ENCODE measurements at places on chromosomes 6 and 20.

- no peak for DNase-seq
These were observed 17.9 kb downstream of the SNX5 start for GRCh38 chr20:17950670-17951069.

DNA sequence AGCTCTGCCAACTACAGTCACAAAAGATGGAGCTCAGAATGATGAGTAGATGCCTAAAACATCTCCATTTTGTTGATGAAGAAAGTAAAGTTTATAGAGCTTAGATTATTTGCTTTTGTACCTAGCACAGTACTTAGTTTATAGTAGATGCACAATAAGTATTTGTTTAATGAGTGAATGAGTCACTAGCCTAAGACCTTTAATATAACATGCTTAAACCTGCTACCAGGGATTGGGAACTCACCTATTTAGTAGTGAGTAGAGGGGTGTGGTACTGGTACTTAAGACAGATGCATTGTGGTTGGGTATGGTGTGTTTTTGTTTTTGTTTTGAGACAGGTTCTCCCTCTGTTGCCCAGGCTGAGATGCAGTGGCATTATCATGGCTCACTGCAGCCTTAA is 35.8 kb downstream of the TRIM38 start:
- DNase-seq = no peak

- DNase-seq = no peak
These were observed 3.2 kb downstream of the CEP162 start for GRCh38 chr6:84224251-84224650.

GRCh38 chr6:73800997-73801396 is 105.0 kb downstream of the CD109 start:
- DNase-seq = no peak

- no peak for DNase-seq
These were observed 406.1 kb upstream of the SOX4 start for GRCh38 chr6:21187485-21187884.

DNA sequence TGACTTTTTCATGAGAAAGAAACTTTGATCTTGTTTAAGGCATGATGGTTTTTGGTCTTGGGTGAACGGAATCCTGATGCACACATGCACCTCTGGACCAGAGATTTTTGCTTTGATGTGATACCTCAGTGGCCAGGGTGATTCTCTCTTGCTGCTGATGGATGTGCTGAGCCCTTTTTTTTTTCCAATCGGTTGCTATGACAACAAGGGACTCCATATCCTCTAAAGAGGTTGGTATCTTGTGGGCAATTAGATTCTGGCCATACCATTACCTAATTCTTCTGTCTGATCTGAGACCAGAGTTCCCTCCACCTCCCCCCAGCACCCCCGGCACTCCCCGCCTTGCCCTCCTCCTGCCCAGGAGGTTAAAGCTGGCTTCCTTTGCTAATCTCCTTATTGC is 24.9 kb downstream of the PDYN start:
- DNase-seq = no peak

GRCh38 chr20:30598460-30599230 is 658.8 kb upstream of the DEFB115 start:
- no peak for DNase-seq

GRCh38 chr6:105397987-105398386 is 4.9 kb downstream of the PREP start:
- no peak for DNase-seq

Measured in NT2/D1 (cell line).